ENCODE measurements at places on chromosomes 7 and 10.
A peak's percentile ranks its signal among the peaks of the same experiment; 100 is the strongest.

- no peak for DNase-seq
Measured at GRCh38 chr10:75347186-75347585, 54.4 kb downstream of the ZNF503 start.

GRCh38 chr7:26663874-26664273, 200.5 kb downstream of the SKAP2 start:
- DNase-seq, result no peak

DNA sequence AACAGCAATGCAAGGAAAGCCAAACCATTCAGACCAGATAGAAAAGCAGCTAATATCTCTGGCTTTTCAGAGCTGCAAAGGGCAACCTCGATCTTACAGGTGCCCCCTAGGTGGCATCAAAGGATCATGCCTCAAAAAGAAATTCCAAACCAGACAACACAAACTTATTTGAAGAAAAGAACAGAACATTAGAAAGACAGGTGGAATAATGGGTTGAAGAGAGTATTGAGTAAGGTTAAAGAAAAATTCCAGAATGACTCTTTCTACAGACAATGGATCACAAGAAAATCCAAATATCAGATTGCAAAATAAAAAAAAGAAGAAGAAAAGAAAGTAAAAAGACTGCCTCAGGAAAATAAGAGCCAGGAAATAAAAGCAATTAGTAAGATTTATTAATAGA, 213.7 kb downstream of the ELMO1 start:
- no peak for DNase-seq

- DNase-seq, result no peak
Measured at GRCh38 chr7:35576031-35576573, 118.8 kb downstream of the HERPUD2 start.

DNA sequence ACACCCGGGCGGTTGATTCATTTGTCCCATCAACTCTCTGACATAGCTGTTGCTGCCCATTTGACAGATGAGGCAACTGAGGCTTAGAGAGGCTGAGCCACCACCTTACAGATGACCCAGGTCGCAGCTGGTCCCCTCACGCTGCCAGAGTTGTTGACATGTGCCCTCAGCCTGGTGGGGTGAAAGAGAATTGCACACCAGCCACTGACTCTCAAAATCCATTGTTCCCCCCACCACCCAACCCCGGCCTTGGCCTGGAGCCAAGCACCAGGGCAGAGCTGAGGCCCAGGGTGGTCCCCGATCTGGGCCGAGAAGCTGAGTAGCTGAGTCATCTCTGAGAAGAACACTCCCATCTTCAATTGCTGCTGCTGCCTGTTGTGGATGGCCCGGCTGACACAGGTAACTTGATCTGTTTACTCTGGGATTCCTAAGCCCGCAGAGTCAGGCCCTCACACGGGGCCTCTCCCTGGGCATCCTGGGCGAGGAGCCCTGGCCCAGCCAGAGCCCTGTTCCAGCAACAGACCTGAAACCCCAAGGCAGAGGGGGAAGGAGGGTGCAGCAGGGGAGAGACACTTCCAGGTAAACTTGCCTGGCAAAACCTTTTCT, 27.5 kb downstream of the PVRIG start:
- peak; percentile 1 for DNase-seq

DNA sequence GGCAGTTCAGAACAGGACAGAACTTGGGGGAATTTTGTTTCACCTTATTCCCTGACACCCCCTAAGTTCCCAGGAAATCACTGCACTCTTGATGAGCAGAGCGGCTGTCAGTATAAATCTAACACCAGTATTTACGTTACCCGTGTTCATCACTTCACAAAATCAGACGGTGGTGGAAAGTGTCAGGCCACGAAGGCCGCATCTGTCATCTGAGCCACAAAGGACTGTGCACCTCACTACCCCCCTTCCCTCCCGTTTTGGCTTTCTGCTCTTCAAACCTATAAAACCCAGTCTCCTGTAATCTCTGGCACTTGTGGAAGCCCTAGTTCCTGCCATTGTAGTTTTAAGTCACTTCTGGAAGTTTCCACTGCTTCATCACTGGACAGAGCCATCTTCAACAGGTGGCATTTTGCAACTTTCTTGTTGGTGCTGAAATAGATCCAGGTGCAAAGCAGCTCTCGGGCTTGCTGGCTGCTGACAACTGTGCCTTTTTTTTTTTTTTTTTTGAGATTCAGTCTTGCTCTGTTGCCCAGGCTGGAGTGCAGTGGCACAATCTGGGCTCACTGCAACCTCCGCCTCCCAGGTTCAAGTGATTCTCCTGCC, 9.5 kb downstream of the ZFAND2A start:
- no peak for DNase-seq

GRCh38 chr7:22718200-22718711, 8.7 kb upstream of the IL6 start:
- DNase-seq, result no peak

- DNase-seq, result no peak
Measured at GRCh38 chr7:43076606-43077005, 35.8 kb upstream of the HECW1 start.

DNA sequence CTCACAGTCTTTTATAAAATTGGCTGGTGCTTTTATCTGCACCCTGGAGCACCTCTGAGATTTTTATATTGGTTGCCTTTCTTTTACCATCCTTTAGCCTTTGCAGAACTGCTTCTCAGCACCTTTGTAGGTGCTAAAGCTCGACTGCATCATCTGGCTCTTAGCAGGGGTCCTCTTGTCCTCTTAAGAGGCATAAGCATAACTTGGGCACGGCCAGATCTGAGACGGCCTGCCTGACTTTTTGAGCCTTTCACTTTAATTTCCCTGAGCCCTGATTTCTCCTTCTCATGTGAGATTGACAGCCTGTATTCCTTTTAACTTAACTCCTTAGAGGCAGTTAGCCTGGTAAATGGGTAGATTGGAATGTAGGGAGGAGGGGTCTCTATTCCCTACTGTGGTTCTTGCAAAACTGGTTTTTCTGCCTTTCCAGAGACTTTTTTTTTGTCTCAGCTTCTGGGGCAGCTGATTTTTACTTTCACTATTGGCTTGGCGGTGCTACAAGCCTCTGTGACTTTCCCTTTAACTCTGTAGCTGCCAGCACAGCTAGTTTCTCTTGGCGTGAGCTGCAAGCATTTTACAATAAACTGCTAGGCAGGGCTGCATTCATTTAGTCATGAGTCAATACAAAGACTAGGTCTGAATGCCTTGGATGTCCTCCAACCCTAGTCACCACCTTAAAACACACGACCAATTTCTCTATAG, 24.0 kb downstream of the ZPBP start:
- no peak for DNase-seq

DNA sequence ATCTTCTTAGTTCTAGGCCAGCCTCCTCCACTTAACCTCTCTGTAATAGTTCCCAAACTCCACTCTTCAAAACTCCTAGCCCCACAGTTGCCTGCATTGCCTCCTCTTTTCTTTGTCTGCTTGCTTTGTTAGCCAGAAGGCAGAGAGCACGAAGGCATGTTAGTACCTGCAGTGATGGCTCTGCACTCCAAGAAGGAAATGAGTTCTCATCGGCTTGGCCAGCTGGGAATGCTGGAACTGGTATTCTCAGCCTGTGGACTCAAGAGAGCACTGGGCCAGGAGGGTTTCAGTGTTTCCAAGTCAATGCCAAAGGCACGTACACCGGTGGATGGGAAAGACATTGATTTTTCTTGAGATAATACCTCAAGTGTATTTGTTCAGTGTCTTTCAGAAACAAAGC, 66.3 kb upstream of the HABP2 start:
- no peak for DNase-seq

DNA sequence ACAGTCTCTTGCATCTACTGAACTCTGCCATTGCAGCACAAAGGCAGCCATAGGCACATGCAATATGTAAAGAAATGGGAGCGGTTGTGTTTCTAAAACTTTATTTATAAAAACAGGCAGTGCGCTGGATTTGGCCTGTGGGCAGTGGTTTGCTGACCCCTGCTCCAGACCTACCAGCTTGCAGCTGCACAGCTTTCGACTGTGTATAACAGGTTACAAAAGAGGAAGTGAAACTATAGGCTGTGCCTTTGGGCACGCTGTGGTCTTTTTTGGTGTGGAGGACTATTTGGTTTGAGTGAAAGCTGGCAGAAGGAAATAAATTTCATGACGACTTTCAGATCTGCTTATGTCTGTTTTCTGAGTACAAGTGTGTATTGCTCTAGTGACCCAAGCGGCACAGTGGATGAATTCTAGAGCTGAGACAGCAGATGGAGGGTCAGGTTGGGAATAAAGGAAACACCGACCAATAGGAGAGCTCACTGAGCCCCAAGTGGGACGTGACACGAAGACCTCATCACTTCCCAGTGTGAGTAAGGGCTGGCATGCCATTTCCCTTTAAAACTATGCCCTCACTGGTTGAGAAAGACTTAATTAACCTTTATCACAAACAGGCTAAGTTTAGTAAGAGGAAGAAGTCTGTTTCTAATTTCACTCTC, 152.7 kb downstream of the ANK3 start:
- DNase-seq, result peak; percentile 32

GRCh38 chr10:83166344-83166743, 973.0 kb upstream of the GHITM start:
- DNase-seq, result no peak

- DNase-seq, result no peak
Measured at GRCh38 chr7:35735396-35735795, 40.5 kb upstream of the HERPUD2 start.

DNA sequence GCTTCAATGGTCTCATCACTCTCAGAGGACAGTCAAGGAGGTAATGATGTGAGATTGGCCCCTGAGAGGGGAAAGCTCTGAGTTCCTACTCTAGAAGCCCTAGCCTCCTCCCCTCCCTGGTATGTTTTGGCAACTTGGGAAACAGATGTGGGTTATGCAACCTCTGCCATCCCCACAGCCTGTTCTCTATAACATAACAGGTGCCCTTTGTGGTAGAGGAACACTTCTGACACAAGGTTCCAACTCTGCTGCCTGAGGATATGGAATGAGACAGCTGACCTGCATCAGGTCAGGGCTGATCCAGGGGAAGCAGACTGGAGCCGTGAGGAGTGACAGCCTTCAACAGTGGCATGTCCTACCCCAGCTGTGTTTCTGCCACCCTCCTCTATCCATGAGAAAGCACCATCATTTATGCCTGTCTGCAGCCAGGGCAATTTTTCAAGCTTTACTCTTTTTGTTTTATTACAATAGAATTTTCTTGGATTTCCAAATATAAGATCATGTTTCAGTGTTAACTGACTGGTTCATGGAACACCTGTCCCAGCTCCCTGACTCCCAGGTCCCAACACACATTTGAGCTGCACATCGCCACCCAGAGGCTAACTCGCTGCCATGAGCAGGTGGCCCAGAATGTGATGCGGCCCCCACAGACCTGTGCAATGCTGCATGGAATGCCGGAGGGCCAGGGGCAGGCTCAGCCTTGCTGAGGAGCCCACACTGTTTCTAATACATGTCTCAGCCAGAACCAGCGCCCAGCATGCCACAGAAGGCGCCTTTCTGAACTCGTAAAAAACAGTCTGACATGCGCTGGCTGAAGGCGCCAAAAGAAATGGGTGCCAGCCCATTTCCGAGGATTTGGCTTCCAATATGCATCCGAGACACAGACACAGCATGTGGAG, 124.8 kb upstream of the CHST15 start:
- DNase-seq, result no peak

GRCh38 chr10:19144206-19144605, 95.6 kb downstream of the MALRD1 start:
- DNase-seq, result no peak

- no peak for DNase-seq
Measured at GRCh38 chr10:78852466-78853240, 216.1 kb upstream of the ZMIZ1 start.

DNA sequence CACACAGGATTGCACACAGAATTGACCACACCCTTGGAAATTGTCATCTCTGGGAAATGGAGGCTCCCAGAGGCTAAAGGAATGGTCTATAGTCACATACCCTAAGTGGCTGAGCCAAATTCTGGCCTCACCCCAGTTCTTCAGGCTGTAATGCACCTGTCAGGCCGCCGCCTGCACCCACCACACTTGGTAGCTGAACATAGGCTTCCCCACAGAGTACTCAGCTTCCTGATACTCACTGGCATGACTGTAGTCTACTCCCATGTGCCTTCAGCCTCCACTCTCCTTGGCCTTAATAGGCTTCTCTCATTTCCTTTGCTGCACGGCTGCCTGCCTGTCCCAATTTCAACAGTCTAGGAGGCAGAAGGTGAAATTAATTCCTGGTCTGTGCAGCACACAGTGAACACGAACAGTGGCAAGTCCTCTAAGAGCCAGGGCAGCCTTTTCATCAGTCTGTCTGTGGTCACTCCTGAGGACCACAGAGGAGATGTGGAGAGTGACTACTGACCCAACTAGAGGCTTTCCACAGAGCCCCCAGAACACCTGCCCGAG, 42.5 kb downstream of the NUDCD3 start:
- DNase-seq, result no peak

DNA sequence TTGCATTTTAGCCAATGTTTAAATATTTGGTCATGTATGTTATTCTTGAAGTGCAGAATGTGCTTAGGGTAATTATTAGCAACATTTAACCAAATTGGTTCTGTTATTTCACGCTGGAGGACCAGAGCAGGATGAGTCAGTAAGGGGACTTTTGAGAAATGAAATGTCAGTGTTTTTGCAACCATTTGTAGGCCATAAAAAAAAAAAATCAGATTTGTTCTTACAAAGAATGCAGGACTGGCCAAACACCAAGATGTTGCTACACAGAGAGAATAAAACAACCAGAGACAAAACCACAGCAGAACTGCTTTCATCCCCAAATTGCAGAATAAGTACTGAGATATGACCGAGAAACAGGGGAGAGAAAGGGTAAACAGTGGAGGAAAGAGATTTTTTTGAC, 62.1 kb downstream of the TPST1 start:
- no peak for DNase-seq

GRCh38 chr7:94311515-94311914, 83.2 kb upstream of the COL1A2 start:
- DNase-seq, result no peak

DNA sequence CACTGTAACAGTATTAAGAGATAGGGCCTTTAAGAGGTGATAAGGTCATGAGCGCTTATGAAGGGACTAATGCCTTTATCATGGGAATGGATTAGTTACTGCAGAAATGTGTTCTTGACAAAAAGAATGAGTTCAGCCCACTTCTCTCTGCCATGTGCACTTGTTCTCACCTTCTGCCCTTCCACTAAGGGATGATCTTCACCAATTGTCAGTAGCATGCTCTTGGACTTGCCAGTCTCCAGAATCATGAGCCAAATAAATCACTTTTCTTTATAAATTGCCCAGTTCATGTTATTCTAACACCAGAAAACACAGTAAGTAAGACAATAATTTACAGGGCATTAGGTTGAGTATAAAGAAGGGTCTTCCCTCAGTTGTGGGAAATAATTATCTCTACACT, 189.1 kb downstream of the CRPPA start:
- no peak for DNase-seq

DNA sequence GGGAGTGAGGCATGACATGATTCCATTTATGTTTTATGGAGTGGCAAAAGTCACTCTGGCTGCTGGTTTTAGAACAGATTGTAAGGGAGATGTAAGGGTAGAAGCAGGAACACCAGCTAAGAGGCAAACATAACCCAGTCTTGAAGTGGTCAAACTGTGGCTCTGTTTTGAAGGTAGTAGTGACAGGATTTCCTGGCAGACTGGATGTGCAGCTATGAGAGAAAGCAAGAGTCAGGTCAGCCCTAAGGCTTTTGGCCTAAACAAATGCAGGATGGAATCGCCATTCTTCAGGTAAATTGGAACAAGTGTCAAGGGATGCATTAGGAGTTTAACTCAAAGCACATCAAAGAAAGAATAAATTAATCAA, 175.3 kb upstream of the AGR3 start:
- no peak for DNase-seq

GRCh38 chr7:44325201-44325671, at the start of gene CAMK2B:
TSS of gene CAMK2B (minus strand) at chr7:44325594. CDS start at chr7:44325421, 173 bp downstream.
- DNase-seq, result no peak

GRCh38 chr7:26060733-26061677, 91.0 kb upstream of the NFE2L3 start:
- no peak for DNase-seq

Measured in C1 segment of cervical spinal cord (tissue), 14 donors.